ENCODE measurements at places on chromosomes 2 and 18.

DNA sequence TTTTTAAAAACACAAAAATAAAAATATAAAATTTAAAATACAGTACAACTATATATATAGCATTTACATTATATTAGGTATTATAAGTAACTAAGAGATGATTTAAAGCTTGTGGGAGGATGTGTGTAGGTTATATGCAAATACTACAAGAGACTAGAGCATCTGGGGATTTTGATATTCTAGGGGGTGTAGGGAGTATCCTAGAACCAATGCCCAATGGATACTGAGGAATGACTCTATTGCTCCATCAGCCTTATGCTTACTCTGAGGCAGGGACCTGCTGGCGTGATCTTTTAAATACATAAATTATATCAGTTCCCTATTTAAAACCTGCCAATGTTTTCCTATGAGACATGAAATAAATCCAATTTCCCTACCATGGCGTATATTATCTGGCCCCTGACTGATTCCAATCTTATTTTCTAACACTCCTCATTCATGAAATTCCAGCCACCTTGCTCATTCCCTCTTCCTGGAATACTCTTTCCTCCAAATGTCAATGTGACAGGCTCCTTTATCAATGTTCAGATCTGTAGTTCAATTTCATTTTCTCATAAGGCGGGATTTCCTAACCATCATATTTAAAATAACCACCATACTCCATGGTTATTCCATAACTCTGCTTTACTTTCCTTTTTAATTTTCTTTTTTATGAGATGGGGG is 22.2 kb downstream of the SP3 start:
- no peak for DNase-seq

DNA sequence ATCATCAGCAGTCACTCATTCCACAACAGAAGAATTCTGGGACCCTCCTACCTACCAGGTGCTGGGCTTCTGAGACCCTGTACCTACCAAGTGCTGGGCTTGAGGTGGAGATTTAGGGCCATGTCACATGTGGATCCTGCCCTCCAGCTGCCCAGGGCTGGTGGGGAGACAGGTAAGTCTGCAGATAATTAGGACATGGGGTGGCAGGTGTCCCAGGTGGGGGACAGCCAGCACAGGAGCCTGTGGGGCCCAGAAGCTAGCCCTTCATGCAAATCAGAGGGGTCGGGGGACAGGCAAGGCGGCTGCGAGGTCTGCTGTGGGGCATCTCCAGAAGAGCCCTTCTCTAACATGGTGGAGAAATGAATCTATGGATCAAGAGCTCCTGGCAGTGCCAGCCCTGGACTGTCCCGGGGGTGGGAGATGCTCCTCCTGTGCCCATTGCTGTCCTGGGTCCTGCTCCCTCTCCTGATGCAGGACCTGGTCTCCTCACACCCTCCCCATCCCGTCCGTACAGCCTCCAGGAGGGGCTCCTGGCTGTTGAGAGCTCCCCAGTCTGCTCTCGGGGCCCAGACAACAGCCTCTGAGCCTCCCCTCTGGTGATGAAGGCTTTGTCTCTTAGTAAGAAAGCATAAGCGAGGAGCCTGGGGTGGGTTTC is 106.3 kb upstream of the GLI2 start:
- no peak for DNase-seq

DNA sequence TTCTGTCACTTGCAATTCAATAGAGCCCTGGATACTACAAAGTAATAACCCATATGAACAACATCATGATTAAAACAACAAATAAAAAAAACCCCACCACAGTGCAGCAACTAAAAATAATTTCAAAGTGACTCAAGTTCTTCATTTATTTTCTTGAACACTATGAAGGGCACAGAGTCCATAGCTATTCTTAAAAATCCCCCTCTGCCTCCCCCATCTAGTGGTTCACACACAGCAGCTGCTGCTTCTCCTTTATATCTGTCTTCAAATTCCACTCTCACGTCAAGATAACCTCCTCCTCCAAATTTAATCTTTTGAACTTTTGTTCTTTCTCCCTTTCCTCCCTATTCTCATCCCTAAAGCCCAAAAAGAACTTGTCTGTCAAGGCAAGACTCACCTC is 591.3 kb downstream of the ZEB2 start:
- no peak for DNase-seq

GRCh38 chr2:230654057-230654456 is 58.6 kb upstream of the CAB39 start:
- DNase-seq = no peak

- DNase-seq = no peak
Measured at GRCh38 chr2:142130111-142131009, 456 bp downstream of the LRP1B start.

DNA sequence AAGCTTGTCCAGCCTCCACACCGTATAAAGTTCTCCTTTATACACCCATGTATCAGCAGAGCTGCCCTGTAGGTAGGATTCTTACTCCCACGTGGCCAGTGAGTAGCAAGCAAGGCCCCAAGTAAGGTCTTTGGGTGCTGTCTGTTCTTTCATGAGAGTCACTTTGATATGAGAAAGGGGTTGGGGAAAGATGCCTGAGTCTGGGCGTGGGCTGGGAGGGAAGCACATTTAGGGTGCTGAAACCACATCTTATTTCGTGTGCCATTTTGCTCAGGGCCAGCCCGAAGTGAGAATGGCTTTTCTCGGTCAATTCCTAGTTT is 436 bp upstream of the ITPRIPL1 start:
- DNase-seq = no peak

GRCh38 chr2:223075301-223076270 is 23.6 kb downstream of the KCNE4 start:
- DNase-seq = no peak

- no peak for DNase-seq
Measured at GRCh38 chr2:235092433-235093223, 140.8 kb downstream of the SH3BP4 start.

DNA sequence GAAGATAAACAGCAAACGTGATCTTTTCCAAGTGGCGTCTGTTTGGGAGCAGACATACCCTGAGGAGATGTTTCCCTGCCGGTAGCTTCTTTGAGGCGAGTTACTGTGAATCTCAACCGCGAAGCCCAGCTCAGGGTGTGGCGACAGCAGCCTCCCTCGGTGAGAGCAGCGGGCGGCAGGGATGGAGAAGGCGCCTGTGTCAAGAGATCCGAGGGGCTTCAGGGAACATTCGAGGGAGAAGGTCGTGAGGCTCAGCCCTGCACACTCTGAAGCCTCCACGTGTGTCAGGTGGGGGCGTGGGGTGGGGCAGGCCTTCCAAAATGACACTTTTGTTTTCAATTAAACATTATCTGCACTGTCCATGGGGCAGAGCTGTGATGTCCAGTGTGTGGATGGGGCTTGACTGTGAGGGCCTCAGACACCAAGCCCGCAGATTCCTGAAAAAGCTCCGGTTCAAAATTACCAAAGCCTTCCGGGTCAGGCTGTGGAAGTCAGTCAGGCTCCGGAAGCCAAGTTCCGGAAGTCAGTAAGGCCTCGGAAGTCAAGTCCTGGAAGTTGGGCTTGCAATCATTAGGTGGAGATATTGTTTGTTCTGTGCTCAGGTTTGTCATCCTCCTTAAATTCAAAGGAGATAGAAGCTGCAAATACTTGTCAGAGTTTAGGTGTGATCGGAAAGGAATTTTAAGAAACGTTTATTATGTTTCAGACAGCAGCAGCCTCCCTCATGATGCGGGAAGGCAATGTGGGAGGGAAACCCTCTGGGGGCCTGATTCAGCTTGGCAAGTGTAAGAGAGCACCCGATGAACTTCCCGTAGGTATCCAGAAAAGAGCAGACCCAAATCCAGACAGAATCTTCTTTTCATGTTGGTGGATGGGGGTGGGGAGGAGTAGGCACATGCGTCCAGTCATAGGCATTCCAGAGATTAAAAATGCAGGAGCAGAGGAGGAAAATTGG is 20.7 kb downstream of the SMIM21 start:
- no peak for DNase-seq

- DNase-seq = no peak
Measured at GRCh38 chr2:223264541-223265193, 212.7 kb downstream of the KCNE4 start.

GRCh38 chr2:106201661-106202060 is 7.6 kb upstream of the UXS1 start:
- DNase-seq = no peak

- no peak for DNase-seq
Measured at GRCh38 chr2:2663401-2664036, 332.4 kb upstream of the MYT1L start.

DNA sequence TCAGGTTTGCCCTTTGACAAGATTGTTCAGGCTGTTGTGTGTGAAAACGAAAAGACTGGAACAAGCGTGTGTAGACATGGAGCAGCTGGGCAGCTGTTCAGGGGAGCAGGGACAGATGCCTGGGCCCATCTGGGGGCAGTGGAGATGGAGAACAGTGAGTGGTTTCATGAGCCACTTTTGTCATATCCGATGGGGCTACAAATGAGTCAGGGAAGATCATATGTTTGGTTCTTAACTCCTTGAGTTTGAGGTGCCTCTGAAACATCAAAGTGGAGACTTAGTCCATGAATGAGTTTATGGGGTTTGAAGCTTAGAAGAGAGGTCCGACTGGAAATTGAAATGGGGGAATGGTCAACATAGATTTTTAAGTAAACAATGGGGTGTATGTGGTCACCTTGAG is 9.3 kb upstream of the PLB1 start:
- DNase-seq = no peak

- peak; percentile 59 for DNase-seq
Measured at GRCh38 chr2:105738658-105739241, 6.0 kb upstream of the NCK2 start.

GRCh38 chr2:21299411-21299810 is 175.6 kb downstream of the TDRD15 start:
- DNase-seq = no peak

DNA sequence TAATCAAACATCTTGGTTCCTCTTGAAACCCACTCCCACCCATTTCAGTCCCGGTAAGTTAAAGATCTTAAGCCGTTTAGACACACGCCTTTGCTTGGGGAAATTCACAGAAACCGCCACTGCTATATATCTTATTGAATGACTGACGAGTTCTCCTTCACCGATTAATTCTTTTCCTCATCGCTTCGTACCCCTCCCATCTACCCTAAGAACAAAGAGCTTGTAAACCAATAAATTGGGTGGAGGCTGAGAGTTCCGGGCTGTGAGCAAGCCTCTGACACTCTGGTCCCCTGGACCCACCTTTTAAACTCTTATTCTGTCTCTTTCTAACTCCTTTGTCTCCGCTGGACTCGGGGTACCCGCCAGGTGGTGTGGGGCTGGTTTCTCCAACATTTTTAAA is 30.6 kb downstream of the TMEM131 start:
- DNase-seq = no peak

DNA sequence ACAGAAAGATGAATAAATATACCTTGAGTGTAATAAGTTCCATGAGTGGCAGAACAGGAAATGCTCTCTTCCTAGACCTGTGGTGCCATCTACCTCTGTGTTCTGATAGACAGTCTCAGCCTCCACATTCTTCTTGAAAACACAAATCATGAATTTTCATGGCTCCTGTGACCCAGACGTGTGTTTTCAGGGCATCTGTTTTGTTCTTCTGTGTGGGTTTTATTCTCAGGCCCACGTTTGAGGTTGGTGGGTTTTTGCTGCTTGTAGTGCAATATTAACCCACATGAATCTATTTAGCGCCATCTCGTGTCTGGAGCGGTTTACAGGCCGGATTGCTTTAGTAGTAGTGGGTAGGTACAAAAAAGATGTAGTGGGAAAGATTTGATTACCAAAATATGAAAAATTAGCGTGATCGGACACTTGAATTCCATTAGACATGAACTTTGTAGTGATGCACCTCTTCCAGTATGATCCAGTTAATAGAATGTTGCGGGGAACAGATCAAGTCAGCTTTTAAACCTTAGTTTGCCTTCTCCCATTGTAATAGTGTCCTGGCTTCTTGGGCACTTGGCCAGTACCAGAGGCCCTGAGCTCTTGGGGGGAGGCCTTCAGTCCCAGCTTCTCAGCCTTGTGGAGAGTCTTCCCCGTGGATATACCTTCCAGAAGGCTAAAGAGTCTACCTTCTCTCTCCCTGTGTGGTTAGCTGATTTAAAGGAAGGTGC is 256.5 kb downstream of the TPGS2 start:
- no peak for DNase-seq

- DNase-seq = no peak
Measured at GRCh38 chr2:169721016-169721415, 12.6 kb upstream of the KLHL23 start.

DNA sequence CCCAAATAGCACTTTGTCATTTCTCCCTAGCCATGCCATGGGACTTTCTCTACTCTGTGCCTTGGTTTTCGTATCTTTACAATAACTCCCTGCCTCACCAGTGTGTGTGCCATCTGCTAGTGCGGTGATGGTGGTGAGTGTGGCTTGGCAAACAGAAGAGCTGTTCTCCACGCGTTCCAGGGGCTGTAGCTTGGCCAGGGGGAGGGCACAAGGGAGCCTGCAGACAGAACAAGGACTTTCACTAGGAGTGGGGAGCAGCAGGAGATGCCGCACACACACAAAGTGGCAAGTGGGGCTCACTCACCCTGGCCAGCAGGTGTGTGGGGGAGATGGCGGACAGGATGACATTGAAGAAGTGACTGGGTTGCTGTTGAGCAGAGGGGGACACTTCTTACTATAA is 196.9 kb downstream of the HAUS1 start:
- no peak for DNase-seq

- DNase-seq = peak; percentile 38
Measured at GRCh38 chr18:45910405-45911023, 56.6 kb downstream of the EPG5 start.

DNA sequence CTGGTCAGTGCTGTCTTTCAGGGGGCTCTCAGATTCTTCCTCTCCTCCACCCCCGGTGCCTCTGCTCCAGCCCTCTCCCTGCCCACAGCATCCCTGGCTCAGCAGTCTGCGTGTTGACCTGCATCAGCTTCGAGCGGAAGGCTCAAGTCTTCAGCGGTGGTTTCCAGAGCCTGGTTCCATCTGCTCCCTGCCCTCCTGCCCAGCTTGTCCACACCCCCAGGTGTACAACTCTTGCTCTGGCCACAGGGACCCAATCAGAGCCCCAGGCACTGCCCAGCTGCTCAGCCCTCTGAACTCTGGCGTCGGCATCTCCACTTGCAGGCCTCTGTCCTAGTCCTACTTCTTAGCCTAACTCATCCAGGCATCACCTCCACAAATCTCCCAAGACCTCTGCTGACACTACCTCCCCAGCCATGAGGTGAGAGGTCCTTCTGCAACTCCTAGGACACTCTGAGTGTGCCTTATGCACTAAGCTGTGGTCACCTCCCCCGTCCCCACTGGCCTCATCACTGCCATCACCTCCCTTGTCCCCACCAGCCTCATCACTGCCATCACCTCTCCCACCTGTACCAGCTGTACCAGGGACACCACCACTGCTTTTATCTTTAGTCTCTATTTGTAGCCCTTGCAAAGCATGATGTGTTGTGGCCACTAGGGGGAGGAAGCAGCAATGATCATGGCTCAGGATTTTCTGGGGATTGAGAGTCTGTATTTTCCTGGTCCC is 60.9 kb downstream of the EDAR start:
- peak; percentile 34 for DNase-seq

DNA sequence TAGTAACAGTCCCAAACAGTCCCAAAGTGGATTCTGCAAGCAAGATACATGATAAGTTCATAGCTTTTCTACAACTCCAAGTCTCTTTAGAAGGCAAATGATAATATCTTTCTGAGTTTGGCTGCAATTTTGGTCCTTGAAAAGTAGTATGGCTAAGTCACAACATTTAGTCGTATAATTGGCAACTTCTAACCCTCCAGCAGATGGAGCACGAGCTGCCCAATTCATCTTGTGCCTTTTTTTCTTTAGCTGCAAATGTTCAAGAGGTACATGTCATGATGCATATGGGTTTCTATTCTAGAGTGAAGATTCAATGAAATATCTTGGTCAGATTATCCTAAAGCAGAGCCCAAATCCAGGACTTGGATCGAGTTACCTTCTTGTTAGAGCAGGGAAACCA is 127.0 kb upstream of the KLHL14 start:
- no peak for DNase-seq

- DNase-seq = no peak
Measured at GRCh38 chr2:29881089-29881730, 40.2 kb downstream of the ALK start.
